ENCODE measurements at places on chromosomes 16 and 17. TPM values are rescaled to one million over a fixed set of nuclear protein-coding genes. Genes with fewer than 3 reads are reported as not detected.

Gene ABCC12
- total RNA-seq, result not detected

Gene PRKCB
- 43.8 TPM for total RNA-seq

Gene KRT9
- total RNA-seq, result not detected

Gene FBXO31
- total RNA-seq, result 86.7 TPM

Gene TMEM100
- 16.9 TPM for total RNA-seq

Gene CARD14
- total RNA-seq, result not detected

Gene ZNF469
- total RNA-seq, result 0.36 TPM

Gene MYH3
- 0.82 TPM for total RNA-seq

Gene SPATA22
- 0.36 TPM for total RNA-seq

Gene ETV4
- not detected for total RNA-seq

Gene CSH1
- not detected for total RNA-seq

Gene RCVRN
- total RNA-seq, result 1.2 TPM

Gene ITGA3
- total RNA-seq, result 54.0 TPM

DNA sequence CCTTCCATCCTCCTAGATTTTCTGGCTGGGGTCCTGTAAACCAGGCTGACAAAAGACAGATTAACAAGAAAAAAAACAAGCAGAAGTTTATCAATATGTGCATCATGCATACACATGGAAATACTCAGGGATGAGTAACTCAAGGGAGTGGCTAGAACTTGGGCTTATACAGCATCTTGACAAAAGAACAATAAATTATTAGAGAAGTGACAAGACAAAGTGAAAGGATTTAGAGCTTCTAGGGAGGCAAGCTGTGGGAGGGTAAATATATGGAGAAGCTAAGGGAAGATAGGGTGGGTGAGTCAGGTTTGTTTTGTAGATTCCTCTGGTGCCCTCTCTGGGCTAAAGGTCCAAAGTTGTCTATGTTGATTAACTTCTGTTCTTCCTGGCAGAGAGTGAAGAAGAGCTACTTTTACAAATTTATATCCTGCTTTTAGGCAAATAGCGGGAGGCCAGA lies 48.0 kb upstream of the NDRG4 start:
- DNase-seq, result no peak

- DNase-seq, result no peak
These were observed 937.7 kb downstream of the CDH11 start for GRCh38 chr16:64184156-64184555.

GRCh38 chr16:191831-192230 lies 11.6 kb downstream of the HBQ1 start:
- no peak for DNase-seq

DNA sequence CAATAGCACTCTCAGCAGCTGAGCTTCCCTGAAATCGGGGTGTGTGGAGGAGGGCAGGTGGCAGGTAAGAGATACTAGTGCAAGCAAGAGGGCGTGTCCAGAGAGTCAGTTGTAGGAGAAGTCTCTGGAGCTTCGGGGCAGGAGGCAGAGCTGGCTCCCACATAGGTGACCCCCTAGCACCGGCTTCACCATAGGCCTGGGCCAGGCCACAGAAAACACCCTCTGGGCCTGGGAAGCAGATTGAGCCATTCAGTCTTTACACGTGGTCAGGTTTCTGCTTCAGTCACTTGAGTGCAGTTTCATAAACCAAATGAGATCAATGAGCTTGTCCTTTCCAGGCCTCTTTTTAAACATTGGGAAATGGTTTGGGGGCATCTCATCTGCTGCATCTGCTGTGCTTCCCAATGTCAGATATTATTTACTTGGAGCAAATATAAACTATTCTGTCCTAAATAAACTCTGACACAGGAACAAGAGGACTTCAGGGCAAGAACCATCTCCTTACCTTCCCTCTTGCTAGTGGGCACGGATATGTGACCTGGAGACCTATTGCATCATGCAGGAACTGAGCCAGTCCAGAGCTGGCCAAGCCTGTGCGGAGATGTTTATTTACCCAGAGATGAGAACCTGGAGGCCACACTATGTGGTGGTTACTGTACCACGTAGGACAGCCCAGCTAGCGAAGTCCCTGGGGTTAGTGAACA lies 16.1 kb downstream of the CCR7 start:
- DNase-seq, result peak; percentile 87

GRCh38 chr17:18117982-18118975 lies 9.7 kb downstream of the MYO15A start:
- no peak for DNase-seq

- DNase-seq, result no peak
These were observed at the start of gene ODF4 for GRCh38 chr17:8339540-8339939. ODF4 (plus strand) TSS chr17:8339840; CDS start chr17:8340052, 212 bp downstream.

DNA sequence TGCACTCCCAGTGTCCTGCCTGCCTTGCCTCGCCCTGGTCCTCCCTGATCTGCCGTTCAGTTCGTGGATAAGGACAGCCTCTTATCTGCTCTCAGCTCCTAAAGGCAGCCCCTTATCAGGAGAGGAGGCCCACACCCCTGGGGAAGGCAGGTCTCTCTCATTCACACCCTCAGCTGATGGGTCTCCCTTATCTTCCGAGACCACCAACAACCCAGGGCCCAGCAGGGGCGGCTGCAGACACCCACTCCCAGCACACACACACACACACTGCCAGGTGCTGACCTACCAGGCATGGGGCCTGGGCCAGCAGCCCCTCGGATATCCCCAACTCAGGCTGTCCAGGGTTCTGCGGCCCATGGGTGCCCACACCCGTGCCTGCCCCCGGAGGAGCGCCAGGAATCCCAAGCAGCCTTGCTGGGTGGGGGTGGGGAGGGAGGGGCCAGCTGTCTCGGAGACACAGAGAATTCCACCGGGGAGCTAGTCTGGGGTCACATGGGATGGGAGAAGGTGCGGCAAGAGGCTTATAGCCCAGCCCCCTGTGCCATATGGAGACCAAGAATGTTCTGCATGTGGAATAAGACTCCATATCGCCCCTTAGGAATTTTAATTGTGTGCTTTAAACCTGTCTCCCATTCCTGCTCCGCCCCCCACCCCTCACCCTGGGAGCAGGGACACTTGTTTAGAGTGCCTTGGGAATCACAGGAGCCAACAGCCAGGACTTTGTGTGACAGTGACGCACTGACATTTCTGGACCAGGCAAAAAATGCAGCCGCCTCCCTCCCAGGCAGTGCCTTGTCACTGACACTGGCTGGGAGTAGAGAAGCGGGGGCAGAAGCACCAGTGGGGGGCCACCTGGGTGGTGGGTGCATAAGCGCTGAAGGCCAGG lies 41.9 kb upstream of the EMP2 start:
- no peak for DNase-seq

DNA sequence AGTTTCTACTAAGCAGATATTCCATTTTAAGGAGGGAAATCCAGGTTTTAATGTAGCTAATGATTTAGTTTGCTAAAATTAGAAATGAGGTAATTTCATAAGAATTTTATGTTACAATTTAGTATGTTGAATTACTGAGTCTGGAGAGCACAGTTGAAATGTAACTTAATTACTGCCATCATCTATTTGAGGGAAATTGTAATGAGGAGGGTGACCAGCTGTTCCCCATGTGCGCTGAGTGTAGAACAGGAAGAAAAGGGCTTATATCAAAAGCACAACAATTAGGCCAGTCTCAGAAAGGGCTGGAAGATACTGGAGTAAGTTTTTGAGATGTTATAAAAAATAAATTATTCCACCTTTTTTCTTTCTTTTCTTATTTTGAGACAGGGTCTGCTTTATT lies 735.1 kb upstream of the GOT2 start:
- DNase-seq, result no peak

DNA sequence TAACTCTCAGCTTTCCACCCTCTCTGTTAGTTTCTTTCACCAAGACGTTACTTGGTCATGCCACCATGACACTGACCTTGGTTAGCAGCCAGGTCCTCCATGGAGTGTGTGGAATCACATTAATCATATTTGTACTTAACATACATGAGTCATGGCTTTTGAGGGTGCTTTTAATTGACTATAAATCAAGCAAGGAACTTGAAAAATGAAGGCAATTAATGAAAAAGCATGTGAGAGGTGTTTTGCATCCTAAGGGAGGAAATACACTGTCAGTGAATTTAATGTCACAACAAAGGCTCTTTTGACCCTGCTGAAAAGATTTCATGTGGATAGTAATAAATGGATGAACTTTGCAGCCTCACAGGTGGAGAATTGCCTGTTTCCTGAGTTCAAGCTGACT lies 240.7 kb downstream of the CDH13 start:
- no peak for DNase-seq

GRCh38 chr17:80393961-80394360 lies 21.0 kb upstream of the ENDOV start:
- no peak for DNase-seq

GRCh38 chr17:45060797-45061605 lies at the start of gene NMT1:
NMT1 (plus strand) TSS chr17:45061317; CDS start chr17:45061330, 13 bp downstream.
- peak; percentile 99 for DNase-seq

GRCh38 chr17:29642171-29642611 lies 19.5 kb upstream of the CORO6 start:
- no peak for DNase-seq

DNA sequence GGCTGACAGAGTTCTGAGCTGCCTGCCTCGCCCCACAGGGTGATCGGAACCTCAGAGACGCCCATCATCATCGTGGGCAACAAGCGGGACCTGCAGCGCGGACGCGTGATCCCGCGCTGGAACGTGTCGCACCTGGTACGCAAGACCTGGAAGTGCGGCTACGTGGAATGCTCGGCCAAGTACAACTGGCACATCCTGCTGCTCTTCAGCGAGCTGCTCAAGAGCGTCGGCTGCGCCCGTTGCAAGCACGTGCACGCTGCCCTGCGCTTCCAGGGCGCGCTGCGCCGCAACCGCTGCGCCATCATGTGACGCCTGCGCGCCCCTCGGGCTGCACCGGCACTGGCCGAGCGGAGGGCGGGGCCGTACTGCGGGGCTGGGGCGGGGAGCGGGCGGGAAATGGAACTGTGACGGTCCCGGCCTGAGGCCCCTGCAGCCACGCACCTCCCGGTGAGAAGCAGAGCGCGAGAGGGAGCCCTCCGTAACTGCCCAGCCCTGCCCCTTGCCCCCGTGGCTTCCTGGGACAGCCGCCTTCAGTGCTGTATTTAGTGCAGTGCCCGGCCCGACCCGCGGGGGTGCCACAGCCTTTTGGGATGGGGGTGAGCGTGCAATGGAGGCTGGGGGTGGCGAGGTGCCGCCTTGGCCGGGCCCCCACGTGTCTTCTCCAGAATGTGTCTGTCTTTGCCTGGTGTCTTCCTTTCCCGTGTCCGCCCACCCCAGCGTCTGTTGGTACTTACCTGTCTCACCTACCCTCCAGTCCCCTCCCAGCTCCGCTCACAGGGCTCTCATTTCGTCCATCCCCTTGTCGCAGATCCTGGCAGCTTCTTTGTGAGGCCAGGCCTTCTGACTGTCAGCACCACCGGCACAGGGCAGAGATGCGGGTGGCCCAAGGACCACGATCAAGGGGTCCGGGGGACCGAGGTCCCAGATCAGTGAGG lies 9.8 kb downstream of the RASL10B start:
- peak; percentile 62 for DNase-seq

DNA sequence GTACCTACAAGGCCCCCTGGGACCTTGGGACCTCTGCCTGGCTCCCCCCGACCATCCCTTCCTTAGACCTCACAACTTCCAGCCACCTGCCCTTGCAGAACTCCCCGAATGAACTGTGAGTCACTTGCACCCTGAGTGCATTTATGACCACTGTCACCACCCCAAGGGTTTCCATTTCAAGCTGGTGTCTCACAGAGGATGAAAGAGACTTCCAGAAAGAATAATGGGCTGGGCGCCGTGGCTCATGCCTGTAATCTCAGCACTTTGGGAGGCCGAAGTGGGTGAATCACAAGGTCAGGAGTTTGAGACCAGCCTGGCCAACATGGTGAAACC lies 124.5 kb upstream of the CIBAR2 start:
- no peak for DNase-seq

GRCh38 chr17:13421581-13422130 lies 180.1 kb downstream of the HS3ST3A1 start:
- no peak for DNase-seq

DNA sequence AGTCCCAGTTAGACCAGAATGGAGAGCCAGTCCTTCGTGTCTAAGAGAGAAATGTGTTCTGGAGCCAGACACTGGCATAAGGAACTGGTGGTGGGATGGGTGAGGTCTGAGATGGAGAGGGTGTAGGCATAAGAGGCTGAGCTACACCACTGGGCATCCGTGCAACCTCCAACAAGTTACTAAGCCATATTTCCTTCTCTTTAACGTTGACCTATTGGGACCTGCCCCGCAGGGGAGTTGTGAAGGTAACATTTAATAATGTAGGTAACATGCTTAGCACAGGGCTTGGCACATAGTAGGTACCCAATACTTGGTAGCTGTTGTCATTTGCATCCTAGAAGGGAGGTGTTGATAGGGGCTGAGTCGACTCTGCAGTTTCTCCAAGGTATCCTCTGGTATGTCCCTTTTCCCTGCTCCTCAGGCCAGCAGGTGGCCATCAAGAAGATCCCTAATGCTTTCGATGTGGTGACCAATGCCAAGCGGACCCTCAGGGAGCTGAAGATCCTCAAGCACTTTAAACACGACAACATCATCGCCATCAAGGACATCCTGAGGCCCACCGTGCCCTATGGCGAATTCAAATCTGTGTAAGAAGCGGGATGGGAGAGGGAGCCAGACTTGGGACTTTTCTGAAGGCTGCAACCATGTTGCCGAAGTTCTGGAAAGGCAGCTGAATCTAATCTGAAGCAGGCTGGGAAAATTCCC lies 1.2 kb downstream of the MAPK7 start:
- peak; percentile 59 for DNase-seq

DNA sequence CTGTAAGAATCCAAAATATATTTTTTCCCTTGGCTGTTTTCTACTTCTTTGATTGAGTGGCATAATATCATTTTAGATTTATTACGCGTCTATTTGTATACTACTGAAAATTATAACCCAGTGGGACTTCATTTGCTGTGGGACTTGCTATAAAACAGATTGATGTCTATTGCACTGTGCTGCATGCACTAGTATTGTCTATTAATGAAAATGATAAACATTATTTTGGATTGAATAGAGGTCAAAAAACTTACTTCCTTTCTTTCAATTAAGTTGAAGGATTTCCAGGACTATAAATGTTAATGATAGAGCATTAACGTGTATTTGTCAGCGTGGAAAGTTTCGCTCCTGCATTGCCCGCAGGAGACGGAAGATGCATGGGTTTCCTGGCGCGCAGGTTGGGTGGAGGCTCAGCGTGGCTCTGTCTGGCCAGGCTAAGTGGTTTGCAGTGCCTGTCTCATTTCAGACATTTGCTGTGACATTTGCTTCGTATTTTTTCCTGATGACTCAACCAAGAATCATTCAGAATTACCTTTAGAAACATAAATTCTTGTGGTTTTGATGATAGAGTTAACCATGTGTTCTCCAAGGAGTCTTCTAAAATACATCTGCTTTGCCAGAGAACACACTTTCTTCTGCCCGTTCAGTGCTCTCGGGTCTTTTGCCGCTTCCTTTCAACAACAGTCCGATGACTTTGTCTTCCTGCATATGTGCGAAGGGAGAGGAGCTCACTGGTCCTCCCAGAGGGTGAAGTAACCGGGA lies 216.7 kb downstream of the RPTOR start:
- DNase-seq, result peak; percentile 26

GRCh38 chr16:65315081-65315780 lies 193.4 kb upstream of the CDH11 start:
- DNase-seq, result peak; percentile 74

DNA sequence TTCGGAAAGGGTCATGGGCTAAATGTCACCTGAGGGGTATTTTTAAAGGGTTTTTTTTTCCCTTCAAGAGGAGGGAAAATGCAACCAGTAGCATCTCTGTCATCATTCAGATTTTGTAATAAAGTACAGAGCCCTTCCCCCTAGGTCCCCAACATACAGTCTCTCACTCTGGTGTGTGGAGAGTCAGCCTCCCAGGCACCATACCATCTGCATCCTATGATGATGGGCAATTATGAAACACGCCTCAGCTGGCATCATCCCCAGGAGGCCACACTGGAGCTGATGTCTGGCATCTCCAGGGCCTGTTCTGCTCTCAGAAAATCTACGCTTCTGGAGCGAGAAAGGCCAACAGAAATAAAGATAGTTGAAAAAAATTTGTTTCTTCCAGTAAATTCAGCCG lies 32.0 kb downstream of the TBX4 start:
- DNase-seq, result no peak
